ENCODE measurements at places on chromosomes 12 and 14. TPM values are rescaled to one million over a fixed set of nuclear protein-coding genes. Genes with fewer than 3 reads are reported as not detected.

PMCH gene
- not detected for total RNA-seq

NTF3 gene
- 0.78 TPM for total RNA-seq

GRCh38 chr14:41187868-41188267 is 418.8 kb upstream of the LRFN5 start:
- DNase-seq: no peak

DNA sequence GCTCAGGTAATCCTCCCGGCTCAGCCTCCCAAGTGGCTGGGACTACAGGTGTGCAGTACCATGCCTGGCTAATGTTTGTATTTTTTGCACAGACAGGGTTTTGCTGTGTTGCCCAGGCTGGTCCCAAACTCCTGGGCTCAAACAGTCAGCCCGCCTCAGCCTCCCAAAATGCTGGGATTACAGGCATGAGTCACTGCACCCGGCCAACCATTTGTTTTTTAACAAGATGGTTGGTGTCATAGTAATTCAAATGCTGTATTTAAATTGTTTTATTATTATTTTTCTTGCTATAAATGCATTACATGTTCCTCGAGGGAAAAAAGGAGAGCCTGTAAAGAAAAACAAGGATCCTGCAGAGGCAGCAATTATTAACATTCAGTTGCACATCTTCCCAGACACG is 83.9 kb downstream of the EP400 start:
- DNase-seq: no peak

AICDA gene
- 0.08 TPM for total RNA-seq

POTEM gene
- total RNA-seq: not detected

DNA sequence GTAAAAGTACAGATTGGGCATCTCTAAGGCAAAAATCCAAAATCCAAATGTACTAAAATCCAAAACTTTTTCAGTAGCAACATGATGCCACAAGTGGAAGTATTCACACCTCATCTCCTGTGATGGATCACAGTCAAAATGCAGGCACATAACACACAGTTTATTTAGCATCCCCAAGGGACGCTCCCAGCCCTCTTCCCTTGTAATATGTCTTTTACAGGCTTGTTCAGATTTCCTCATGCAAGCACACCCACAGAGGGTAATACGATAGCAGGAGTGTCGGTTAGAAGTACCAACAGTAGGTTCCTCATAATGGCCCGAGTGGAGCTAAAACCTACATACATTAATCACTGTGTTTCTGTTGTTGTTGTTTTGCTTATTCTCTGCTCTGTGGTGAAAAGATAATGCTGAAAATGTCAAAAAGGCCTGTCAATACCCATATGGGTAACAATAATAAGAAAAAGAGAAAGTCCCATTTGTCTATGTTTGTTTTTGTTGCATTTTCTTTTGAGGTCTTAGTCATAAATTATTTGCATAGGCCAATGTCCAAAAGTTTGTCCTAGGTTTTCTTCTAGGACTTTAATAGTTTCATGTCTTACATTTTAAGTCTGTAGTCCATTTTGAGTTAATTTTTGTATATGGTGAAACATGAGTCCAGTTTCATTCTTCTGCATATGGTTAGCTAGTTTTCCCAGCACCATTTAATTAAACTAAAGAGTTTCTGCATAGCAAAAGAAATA is 133.1 kb downstream of the LRIG3 start:
- DNase-seq: no peak

DNA sequence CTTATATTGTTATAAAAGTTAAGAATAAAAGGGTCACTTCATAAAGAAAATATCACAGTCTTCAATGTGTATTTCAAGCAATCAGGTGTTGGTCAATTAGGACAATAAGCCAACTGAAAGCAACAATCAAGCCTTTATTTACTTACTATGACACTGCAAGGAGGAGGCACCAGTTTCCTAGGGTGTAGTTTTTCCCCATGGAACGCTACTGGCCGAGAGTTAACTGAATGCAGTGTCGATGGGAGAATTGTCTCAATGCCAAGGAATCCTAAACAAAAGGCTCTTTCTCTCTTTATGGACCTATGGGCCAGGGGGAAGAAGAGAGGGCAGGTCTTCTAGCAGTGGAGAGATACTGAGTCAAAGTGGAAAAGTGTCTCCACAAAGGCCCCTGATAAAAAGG is 142.4 kb downstream of the CMAS start:
- no peak for DNase-seq

DNA sequence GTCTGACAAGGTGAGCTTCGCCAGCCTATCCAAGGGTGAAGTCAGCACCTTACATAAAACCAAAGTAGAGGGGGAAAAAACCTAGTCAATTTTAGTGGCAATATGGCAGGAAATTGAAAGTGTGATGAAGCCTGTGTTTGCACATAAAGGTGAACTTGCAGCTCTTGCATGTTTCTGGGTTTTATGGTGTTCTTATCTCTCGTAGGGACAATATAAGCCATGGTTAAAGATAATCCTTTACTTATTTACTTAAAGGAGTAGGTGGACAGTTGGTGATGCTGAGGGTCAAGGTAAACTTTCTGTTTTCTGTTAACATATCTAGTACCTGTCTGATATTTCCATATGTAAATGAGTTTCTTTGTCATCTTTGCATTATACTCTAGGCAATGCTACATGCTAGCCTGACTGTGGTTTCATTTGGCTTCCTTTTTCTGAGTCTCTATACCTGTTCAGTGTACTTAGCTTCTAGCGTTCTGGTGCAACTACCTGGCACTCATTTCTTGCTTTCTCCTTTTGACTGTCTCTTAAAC is 32.8 kb downstream of the CCDC91 start:
- DNase-seq: no peak

DNA sequence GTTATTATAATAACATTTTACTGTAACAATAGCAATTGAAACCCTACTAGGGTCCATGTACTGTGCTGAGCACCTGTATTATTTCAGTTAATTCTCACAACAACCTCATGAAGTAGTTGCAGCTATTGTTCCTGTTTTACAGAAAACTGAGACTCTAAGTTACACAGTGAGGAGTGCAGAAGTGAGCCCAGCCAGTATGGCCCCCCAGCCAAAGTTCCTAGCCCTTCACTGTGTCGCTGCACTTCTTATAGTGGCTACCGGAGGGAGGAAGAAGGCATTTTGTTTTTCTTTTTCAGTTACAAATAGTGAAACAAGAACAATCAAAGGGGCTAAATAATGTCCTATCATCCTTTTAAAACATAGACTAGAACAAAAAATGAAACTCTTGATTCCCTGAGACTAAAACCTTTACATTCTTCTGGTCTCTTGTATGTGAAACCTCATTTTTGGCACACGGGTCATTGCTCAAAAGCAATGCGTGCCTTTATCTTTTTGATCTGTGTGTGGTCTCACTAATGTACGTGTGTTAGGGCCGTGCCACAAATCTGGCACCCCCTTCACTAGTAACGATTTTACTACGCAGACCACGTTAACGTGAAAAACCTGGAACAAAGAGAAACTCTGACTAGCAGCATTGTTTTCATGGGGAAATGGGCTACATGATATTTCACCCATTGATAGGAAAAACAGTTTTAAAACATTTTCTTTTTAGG is 88.7 kb downstream of the LLPH start:
- no peak for DNase-seq

DNA sequence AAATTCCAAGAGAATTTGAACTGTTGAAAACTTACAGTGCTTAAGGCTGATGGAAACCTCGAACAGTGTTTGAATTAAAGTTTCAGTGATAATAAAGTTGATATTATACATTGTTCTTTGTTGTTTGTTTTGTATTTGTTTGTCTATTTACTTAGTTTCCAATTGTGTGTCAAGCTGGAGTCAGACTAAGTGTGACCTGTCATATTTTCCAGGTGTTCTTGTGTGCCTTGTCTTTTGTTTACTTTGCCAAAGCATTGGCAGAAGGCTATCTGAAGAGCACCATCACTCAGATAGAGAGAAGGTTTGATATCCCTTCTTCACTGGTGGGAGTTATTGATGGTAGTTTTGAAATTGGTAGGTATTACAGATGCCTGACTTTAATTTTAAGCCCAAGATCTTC is 6.0 kb downstream of the SLCO1C1 start:
- no peak for DNase-seq
